ENCODE measurements at places on chromosomes 16 and 17.

GRCh38 chr16:17850581-17851250 is 380.0 kb upstream of the XYLT1 start:
- no peak for DNase-seq

- no peak for DNase-seq
Measured at GRCh38 chr17:1571341-1571704, 8.7 kb upstream of the PITPNA start.

- DNase-seq = peak; percentile 98
Measured at GRCh38 chr16:27268376-27269299, at the start of gene NSMCE1. NSMCE1 (minus strand) TSS chr16:27268772; CDS start chr16:27257570, 11,202 bp downstream.

DNA sequence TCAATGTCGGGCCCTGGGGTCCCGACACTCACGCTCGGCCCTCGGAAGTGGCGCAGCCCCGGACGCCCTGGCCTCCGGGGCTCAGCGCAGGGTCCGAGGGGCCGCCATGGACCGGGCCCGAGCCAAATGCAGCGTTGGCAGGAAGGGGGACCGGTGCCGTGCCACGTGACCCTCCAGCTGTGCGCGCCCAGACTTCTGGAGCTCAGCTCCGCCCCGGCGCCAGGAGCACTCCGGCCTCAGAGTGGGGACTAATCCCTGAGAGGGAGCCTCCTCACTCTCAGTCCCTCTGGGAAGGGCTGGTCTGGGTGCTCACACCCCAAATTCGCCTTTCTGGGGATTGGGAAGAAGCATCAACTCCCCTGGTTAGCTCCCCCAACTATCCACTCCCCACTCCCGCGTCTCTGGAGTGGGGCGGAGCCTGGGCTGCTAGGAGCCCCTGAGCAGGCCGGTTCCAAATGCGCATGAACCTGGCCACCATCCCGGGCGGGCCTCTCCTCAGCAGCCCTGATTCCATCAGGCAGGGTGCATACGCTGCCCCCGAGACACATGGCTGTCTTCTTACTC is at the start of gene B3GNT9:
TSS of gene B3GNT9 (minus strand) at position 166 of the 564 bp plus-strand sequence. CDS start 513 bp downstream, outside the sequence.
- no peak for DNase-seq

- DNase-seq = no peak
Measured at GRCh38 chr17:80045703-80046102, 9.3 kb downstream of the CCDC40 start.

- DNase-seq = peak; percentile 47
Measured at GRCh38 chr17:76560036-76560876, 20.4 kb downstream of the PRCD start.

DNA sequence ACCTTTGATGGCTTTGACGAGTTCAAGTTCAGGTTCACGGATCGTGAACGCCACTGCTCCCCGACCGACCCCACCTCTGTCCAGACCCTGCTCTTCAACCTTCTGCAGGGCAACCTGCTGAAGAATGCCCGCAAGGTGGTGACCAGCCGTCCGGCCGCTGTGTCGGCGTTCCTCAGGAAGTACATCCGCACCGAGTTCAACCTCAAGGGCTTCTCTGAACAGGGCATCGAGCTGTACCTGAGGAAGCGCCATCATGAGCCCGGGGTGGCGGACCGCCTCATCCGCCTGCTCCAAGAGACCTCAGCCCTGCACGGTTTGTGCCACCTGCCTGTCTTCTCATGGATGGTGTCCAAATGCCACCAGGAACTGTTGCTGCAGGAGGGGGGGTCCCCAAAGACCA is 17.6 kb downstream of the NOD2 start:
- DNase-seq = no peak
